Stimulated activated naive B cell treated with anti-CD40 and anti-IgM and Interleukin-4, amounts not matched to agents 10 μg/mL and 1 μg/mL and 100 μg/mL, for 72 hours (primary cell): ENCODE measurements at places on chromosomes 4 and X.

DNA sequence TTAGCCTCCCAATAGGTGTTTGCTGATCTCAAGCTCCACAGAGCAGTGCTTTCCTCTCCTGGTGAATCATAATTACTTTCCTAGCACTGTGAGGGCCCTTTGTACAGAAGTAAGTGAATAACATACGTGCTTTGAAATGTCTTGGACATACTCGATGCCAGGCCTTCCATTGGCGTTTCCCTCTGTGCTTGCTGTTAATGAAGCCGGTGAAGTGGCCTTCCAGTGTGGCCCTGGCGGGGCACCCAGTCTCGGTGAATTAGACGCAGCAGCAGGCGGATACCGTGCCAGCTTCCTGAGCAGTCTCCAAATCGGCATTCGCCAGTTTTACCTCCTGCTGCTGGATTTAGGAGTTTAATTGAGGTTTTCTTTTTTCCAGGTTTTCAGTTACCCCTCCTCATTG, 132.3 kb downstream of the HMX1 start:
- no peak for DNase-seq

DNA sequence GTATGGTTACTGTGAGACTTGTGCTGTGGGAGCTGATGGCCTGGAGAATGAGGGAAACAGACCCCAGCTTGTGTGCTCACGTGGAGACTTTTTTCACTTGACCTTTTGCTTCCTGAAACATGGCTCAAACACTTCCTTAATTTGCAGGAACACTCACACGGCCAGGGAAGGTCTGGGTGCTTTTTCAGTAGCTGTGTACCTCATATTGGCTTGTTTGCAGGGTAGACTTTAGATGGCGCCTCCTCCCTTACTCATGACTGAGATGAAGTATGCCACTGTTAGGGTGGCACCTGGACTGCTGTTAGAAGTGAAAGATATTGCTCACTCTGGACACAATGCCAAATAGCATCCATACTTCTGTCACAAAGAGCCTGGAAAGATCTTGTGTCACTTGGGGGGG, 75.7 kb upstream of the WDR1 start:
- no peak for DNase-seq

DNA sequence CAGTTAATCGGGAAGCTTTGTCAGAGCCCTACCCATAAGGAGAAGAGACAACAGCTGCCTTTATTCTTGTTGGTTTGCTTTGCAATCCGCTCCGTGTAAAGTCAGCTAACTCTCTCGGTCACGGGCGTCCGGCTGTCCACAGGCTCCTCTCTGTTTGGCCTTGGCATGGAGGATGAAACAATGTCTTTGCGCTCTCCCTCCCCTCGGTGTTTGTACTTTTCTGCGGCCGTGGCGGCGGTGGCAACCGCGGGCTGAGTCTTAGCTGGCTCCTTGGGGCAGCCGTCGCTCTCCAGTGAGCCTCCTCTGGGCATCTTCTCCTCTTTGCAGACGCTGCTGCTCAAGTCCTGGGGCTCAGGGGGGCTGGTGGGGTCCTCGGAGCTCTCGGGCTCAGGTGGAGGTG, 10.6 kb upstream of the IRAK1 start:
- DNase-seq, result no peak

- DNase-seq, result no peak
Observed at GRCh38 chr4:25002681-25003080, 28.1 kb downstream of the LGI2 start.

GRCh38 chr4:8913121-8913857, 41.6 kb upstream of the HMX1 start:
- DNase-seq, result no peak

DNA sequence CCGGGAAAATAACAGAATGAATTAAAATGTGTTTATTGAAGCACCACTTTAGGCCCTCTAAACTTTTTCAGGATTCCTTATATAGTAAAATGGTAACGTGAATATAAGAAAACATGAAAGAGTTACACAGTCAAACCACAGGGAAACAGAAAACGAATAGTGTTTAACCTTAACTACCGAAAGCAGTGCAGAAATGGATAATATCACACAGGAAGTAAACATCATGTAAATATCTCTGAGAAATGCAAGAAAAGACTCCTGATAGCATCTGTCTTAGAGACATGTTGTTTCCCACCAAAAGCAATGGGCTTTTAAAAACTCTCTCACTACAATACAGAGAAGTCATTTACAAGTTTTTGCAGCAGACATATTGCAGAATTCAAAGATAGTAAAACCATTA, 323.9 kb upstream of the CXXC4 start:
- DNase-seq, result no peak

DNA sequence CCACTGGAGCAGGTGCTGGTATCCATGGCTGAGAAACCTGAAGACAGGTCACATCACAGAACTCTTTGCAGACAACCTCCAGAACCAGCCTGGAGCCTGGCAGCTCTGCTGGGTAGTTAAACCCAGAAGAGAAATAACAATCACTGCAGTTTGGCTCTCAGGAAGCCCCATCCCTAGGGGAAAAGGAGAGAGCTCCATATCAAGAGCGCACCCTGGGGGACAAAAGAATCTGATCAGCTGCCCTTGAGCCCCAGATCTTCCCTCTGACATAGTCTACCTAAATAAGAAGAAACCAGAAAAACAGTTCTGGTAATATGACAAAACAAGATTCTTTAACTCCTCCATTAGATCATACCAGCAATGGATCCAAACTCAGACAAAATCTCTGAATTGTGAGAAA, 823.2 kb upstream of the FRG1 start:
- no peak for DNase-seq

DNA sequence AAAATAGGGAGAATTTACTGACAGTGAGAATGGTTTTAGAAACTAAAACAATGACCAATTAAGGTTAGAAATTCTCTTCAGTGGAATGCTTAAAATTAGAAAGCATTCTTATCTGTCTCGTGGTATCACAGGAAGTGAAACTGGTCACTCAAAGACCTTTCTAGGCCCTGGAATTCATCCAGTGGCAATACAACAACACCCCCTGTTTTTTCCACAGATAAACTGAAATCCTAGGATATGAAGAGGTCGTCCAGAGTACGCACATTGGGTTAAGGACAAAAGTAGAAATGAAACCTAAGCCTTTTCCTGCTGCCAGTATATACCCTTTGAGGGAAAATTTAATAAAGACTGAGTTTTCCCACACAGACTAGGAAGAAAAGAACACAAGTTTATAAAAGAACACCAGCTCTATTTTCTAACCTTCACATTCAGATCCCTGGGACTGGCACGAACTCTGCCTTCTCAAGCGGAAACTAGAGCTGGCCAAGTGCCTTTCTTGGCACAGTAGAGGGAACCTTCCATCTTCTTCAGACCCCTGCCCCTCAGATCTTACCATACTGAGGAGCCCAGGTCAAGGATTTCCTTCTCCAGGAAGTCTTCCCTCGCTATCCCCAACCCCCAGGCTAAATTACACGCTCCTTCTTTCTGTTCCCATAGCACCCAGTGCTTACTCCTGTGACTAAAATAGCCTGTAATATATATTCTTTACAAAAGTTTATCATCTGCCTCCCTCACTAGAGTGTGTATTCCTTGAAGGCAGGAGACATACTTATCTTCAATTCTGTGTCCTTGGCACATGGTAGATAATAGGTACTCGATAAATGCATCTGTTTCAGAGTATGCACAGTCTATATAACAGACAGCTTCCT, 16.9 kb downstream of the LHFPL1 start:
- no peak for DNase-seq

- DNase-seq, result no peak
Observed at GRCh38 chrX:38923451-38923969, 122.3 kb downstream of the MID1IP1 start.

GRCh38 chr4:37805091-37805490, 21.4 kb upstream of the PGM2 start:
- no peak for DNase-seq

DNA sequence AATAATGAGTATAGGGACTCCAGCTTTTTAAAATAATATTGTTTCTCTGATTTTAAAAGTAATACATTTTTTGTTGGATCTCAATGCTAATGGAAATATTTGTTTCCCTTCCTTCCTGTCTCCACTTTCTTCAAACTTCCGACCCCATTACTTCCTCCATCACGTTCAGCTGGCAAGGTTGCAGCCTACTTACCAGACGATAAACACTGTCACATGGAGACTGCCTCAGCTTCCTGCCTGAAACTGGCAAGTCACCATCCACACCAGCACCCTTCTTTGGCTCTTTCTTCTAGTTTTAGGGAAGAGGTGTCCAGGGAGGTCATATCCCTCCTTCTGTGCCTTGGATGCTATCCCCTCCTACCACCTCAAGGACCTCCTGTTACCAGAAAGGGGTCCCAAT, 3.4 kb upstream of the INTU start:
- no peak for DNase-seq

DNA sequence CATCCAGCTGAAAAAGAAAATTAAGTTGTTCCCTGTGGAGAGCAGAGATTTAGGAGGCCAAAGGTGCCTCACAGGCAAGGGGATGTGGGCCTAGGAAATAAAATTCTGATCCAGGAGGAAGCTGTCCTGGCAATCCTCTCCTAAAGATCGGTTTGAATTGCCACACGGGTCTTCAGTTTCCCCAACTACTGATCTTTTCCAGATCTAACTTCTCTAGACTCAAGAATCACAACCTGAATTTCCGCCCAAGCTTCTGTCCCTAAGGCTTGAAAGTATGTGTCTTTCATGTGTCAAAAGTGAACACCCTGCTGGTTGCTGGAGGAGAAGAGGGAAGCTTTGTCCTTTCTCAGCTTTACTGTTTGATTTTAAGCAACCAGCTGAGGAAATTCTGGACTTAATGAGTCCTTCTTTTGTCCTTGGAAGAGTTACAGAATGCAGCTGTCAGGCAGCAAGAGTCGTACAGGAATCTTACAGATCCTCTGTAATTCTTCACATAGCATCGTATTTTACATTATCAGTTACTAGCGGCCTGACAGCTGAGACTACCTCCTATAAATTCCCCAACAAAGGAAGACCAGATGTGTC, 93.8 kb downstream of the INPP4B start:
- no peak for DNase-seq

DNA sequence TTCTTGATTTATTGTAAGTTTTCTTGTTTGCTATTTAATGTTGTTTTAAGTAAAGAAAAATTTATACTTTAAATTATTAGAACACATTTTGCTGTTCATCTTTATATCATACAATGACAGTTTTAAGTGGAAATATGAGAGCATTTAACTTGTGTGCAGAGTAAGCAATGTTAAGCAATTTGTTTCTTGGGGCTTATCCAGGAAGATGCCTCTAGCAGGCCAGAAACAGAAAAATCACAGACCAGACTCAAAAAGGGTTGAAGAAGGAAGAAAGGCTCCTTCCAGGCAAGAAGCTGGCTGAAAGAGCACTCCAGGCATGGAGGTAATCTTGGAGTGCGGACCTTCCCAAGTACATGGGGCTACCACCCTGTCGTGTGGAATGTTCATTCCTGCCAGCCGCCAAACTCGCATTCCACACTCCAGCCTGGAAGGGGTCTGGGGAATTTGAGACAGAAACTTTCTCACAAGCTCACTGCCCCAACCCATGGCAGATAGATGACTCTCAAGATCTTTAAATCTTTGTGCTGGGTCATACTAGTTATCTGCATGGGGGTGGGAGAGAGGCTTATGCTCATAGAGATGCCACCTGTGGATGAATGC, 1521.3 kb upstream of the AGA start:
- no peak for DNase-seq

- no peak for DNase-seq
Observed at GRCh38 chr4:189121336-189121735, 819.3 kb upstream of the FRG1 start.

DNA sequence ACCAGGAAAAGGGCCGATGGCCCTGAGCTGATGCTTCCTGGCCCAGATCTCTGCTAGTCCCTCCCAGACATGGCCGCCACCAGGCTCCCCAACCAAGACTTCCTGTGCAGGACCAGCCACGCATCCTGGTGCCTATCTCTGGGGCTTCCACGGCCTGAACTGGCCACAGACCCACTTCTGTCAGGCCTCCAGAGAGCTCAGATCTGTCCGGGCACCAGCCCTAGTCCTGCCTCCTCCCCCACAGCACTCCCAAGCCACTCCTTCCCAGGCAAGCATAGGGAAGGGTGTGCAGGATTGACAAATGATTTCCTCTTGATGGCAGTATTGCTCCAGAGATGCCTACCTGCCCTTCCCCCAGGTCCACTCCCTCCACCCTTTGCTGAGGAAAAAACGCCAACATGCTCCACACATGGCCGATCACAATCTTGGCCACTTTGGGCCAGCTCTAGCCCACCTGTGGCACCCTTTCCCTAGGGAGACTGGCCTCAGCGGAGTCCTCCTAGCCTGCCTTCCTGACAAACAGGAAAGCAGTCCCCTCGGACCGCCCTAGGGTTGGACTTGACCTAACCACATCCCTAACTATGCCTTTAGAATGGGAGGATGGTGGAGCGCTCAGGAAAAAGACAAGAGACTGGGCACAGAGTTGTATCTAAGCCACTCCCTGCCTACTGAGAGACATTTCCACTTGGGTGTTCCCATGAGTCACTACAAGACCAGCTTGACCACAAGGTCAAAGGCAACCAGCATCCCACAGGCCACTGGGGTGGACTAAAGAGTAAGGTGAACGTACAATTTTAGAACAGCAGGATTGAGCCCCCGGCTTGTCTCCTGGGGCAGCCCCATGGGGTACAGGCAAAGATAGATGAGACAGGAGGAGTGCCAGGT, 277.5 kb upstream of the AGTR2 start:
- DNase-seq, result peak; percentile 47

DNA sequence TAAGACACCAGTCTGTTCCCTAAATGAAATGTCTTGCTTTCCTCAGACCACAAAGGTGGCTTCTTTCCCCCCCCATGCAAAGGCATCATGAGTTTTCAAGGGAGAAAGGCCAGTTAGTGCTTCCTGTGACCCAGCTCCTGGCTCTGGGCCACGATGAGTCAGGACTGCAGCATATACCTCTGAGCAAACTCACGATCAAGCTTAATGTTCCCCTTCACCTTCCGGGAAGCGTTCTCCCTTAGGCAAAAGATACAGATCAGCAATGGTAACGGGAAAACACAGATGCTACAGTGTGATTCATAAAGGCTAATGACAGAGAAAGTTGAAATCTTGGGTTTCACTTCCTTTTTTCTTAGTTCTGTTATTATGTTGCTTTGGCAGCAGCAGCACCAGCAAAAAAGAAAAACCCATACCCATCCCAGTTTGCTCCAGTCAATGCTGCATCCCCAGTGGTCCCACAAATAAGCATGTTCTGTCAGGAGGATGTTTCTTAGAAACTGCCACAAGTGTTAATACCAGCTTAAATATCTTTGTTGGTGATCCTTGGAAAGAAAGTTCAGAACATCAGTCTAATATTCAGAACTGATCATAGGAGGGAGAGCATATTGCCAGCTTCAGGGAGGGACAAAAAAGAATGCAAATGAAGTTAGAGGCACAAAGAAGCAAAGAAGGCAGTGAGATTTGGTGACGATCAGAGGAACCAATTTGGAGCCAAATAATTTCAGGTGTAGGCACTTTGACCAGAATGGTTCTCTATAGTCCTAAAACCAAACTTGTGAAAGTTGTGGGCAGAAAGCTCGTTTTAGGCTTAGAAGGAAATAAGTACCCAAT, 41.2 kb downstream of the LONRF3 start:
- DNase-seq, result peak; percentile 63

GRCh38 chr4:27315625-27316024, 455.0 kb downstream of the STIM2 start:
- DNase-seq, result no peak

GRCh38 chr4:145956288-145956890, 17.8 kb upstream of the ZNF827 start:
- DNase-seq, result peak; percentile 7

GRCh38 chr4:166655231-166655630, 579.1 kb downstream of the SPOCK3 start:
- DNase-seq, result no peak
